ENCODE measurements at places on chromosomes 16 and 17.

DNA sequence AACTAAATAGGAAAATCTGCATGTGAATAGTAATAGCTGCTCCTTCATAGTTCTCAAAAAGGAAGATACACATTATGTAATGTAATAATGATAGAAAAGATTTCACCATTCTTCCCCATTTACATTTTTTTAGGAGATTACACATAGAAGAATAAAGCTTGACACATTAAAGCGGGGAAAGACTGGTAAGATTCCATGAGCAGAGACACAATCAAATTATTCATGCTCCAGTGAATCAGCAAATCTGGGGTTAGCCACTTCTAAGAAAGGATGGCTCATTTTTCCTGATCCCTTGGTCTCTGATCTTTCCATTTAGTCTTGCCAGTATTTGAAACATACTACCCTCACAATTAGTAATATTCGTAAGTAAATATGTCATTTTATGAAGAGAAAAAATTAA lies 81.9 kb downstream of the CA4 start:
- peak; percentile 37 for DNase-seq

DNA sequence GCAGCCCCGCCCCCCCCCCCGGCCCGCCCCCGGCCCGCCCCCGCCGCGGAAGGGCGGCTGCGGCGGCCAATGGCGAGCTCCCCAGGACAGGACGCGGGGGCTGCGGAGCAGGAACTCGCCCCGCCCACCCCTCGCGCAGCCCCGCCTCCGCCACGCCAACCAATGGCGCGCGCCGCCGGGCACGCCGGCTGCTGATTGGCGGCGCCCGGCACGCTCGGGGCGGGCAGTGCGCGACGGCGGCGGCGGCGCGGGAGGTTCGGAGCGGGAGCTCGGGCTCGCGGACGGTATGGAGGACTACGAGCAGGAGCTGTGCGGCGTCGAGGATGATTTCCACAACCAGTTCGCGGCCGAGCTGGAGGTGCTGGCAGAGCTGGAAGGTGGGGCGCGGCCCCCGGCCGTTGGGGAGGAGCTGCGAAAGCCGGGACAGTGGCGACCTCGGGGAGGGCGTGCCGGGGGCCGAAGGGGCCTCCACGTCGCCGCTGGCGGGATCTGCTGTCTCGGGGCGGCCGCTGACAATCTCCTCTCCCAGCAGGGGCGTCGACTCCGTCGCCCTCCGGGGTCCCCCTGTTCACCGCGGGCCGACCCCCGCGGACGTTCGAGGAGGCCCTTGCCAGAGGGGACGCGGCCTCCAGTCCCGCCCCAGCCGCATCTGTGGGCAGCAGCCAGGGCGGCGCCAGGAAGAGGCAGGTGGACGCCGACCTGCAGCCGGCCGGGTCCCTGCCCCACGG lies at the start of gene CHTF18:
Gene CHTF18 (plus strand): TSS at position 222 of the 728 bp plus-strand sequence. CDS start 65 bp downstream, at position 287.
- peak; percentile 90 for DNase-seq

DNA sequence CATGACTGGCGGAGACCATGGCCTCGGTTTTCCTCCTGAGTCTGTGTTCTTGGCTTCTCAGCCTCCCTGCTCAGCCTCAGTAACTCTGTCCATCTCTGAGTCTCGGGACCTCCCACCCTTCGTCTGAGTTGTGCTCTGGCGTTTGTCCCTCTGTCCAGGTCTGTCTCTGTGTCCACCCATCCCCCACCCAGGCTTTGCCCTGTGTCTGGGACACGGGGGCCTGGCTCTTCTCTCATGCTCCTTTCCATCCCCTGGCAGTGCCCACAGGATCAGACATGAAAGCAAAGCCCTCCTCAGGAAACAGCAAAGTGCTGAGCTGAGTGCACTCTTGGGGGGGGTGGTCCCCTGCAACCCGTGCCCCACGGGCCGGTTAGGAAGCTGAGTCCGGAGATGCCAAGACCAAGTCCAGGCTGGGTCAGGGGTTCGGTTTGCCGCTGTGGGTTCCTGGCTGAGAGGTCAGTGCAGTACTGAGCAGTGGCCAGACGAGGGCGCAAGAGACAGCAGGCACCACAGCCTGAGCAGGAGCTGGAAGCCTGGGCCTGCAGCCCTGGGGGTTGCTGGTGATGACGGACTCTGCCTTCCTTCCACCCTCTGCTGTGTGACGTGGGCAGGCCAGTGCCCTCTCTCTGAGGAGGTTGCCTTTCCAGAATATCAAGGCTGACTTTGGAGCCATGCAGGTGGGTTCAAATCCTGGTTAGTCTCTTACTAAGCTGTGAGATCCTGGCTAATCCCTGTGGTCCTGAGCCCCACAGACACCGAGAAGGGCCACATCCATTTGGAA lies 2.5 kb downstream of the P2RX1 start:
- DNase-seq, result peak; percentile 56

- DNase-seq, result no peak
These were observed 840 bp upstream of the CDH5 start for GRCh38 chr16:66365651-66366050.

- no peak for DNase-seq
These were observed 27.1 kb upstream of the SOX9 start for GRCh38 chr17:72093707-72094106.

DNA sequence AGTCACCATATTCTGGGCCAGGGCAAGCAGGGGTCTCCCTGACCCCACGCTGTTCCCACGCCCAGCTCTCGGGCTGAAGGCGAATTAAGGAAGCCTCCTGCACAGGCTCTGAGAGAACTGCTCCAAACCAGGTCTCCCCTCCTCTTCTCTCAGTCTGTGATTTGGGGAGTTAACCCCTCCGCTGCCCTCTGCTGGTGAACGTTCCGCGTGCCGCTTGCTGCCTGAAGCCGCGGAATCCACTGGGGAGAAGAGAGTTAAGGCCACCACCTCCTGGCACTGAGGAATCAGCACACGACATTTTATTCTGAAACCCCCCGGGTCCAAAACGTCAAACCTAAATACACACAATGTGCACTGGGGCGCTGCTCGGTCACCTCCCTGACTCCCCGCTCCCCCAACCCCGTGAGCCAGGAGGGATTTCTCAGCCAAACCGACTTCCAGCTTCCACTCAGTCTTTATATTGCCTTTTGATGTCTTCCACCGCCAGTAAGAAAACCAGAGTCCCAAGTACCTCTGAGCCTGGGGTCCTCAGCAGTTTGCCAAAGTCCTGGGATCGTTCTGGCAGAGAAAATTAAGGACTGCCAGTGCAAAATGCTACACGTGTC lies 54.4 kb upstream of the RCVRN start:
- DNase-seq, result peak; percentile 18

- DNase-seq, result no peak
These were observed 18.8 kb downstream of the CDC42EP4 start for GRCh38 chr17:73293031-73293430.

DNA sequence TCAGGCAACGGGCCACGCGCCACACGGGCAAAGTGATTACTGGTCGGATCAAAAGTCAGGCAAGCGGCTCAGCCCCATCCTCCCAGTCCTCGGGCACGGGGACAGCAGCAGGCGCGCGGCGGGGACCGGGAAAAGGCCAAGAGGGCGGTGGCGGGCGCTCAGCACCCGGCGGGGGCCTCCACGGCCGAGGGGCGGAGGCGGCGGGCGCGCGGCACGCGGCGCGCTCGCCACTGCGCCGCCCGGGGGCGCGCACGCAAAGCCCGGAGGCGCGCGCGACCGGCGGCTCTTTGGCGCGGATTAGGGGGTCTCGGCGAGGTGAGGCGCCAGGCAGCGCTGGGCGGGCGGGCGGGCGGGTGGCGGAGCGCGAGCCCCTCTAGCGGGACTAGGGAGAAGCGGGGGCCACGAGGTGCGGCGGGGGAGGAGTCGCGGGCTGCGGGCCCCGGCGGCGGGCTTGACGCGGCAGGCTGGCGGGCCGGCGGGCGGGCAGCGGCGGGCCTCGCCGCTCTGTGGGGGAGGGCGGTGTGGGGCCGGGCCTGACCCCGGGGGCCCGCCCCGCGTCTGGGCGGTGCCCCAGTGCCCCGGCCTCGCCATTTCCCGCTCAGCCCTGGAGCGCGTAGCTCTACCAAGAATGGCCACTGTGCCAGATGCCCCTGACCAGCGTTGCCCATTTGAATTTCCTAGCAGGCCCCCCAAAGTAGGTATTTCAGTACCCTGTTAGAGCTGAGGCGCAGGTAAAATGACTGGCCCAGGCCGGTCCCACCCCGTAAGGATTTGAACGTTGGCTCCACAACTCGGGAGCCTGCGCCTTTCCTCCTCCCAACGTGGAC lies at the start of the genes ACACA and TADA2A:
Gene ACACA (minus strand): TSS at position 202 of the 827 bp plus-strand sequence. CDS start 537 bp downstream, outside the sequence.
Gene TADA2A (plus strand): TSS at position 252 of the 827 bp plus-strand sequence. CDS start 4,480 bp downstream, outside the sequence.
- peak; percentile 78 for DNase-seq

- no peak for DNase-seq
These were observed 31.3 kb upstream of the NKD1 start for GRCh38 chr16:50516890-50517289.

DNA sequence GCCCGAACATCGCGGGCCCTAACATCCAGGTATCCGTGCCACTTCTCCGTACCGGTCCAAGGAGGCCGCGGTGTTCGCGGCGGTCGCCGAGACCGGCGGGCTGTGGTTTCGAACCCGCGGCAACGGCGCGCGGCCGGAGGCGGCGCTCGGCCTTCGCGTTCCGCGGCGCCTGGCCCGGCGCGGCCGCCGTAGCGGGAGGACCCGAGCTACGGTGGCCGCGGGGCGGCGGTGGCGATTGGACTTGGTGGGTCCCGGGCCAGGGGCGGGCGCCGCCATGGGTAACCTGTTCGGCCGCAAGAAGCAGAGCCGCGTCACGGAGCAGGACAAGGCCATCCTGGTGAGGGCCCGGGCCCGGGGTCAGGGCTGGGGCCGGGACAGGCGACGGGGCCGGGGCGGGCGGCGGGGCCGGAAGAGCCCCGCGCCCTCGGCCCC lies at the start of gene CHMP6:
Gene CHMP6 (plus strand): TSS at position 197 of the 432 bp plus-strand sequence. CDS start 78 bp downstream, at position 275.
- peak; percentile 78 for DNase-seq

Measured in fibroblast of gingiva (primary cell).